ENCODE measurements at places on chromosomes 1 and 21.

- no peak for DNase-seq
Measured at GRCh38 chr1:246081856-246082668, 425.0 kb downstream of the SMYD3 start.

GRCh38 chr1:159917533-159918351 is 7.6 kb downstream of the TAGLN2 start:
- no peak for DNase-seq

DNA sequence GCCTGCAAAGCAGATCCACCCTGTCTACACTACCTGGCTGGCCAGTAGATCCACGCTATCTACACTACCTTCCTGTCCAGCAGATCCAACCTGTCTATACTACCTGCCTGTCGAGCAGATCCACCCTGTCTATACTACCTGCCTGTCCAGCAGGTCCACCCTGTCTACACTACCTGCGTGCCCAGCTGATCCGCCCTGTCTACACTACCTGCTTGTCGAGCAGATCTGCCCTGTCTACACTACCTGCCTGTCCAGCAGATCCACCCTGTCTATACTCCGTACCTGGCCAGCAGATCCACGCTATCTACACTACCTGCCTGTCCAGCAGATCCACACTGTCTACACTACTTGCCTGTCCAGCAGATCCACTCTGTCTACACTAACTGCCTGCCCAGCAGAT is 102.8 kb upstream of the SAMD11 start:
- no peak for DNase-seq

- DNase-seq = no peak
Measured at GRCh38 chr21:29144736-29145353, 14.4 kb downstream of the MAP3K7CL start.

DNA sequence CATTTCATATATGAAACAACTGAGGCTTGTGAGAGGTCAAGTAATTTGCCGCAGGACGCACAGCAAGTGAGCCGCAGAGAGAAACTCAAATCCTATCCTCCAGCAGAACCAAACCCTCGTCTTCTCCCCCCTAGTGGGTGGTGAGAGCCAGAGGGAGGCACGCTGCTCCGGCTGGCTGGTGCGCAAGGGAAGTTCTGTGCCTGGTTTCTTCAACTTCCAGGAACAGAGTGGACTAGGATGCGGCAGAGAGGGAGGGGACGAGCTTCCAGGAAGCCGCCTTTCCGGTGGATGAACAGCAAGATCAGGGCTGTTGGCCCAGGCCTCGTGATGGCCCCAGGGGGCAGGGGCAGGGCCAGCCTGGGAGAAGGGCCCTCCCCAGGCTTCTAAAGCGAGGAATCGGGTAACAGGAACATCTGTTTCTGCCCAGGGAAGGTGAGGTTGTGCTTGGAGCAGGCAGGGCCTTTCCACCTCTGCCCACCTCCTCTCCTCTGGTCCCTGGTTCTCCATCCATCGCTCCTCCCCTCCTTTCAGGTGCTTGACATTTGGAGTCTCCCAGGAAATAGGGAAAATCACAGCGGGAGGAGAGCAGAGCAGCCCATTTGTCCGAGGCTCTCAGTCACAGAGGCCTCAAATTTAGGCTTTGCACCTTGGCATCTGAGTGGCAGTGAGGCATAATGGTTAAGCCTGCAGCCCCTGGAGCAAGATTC is 16.8 kb upstream of the PDIK1L start:
- DNase-seq = no peak

- no peak for DNase-seq
Measured at GRCh38 chr1:232333419-232333767, 296.5 kb downstream of the SIPA1L2 start.

DNA sequence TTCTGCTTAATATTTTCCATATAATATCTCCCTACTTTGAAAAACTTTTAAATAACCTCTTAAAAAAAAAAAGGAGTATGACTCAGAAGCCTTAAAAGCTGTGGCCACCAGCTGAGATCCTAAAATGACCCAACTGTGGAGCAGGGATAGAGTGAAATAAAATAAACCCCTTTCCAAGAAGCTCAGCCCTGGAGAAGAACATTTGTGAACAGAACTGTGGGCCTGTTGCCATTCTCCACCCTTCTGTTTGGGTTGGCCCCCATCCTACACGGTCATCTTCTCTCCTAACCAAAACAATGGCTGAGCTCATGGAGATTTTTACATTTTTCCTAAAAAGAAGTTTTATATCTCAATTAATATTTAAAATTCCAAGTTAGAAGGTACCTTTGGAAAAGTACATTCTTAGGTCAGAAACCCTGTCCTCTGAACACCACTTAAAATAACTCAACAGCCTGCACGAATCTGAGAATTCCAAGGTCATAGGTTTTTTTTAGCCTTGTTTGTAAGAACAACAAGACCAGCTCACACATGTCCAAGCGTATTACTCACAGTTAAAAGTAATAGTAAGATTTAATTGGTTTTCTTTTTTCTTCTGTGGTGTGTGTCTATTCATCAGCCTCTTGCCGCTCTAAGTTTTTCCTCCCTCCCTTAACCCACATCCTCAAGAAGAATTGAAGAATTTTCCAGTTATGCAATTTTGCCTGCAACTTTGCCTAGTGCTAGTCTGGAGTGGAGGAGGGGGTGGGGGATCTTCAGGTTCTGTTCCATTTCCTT is 107.7 kb upstream of the ERRFI1 start:
- no peak for DNase-seq

DNA sequence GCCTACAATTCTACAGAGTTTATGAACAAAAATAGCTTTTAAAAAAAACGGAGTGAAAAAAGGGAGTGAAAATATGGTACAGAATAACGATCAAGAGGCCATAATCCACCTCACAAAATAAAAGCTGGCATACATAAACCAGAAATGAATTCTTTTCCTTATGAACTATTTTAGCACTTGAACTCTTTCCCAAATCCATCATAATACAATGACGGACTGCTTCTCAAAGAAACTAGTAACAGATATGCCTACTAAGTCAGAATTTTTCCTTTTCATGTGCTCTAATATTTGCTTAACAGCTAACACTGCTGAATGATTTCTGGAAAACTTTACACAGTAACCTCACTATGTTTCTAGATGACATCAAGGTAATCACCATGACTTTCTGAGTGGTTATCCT is 144.0 kb downstream of the EIF4G3 start:
- DNase-seq = no peak

GRCh38 chr1:217029281-217030157 is 306.3 kb upstream of the ESRRG start:
- no peak for DNase-seq

DNA sequence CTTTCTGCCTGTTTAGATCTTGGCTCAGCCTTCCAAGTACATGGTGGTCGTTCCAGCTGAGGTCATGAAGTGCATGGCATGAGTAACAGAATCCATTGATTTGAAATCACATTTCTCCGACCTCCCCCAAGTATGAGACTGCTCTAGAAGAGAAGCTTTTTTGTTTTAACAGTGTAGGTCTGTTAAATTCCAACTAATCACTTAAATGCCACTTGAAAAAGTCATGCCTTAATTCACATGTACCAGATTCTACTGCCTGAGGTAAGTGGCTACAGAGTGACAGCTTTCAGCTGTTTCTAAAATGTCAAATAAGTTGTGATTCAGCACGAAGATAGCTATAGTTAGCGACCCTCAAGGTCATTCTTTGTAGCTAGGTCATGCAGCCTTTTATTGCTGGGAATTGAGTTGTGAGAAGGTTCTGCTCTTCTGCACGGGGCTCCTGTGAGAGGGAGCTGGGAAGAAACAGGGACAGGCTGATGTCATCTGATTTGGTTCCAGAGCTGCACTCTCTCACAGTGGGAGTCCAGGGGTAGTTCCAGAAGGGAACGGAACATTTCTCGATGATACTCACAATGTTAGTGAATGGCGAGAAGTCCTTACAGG is 112.7 kb downstream of the VPS13D start:
- DNase-seq = no peak

DNA sequence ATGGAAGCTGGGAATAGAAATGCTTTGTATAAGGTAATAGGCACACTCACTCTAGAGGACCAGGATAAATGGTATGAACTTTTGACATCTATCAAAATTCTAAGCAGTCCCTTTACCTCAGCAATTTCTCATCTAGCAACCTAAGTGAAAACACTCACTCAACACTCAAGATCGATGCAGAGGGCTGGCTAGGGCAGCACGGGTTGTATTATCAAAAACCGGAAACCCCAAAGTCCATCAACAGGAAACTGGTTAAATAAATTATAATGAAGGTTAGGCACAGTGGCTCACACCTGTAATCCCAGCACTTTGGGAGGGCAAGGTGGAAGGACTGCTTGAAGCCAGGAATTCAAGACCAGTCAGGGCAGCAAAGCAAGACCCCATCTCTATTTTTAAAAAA is 9.4 kb downstream of the USP48 start:
- no peak for DNase-seq

Measured in cortex of kidney (tissue), 1 donor.